Stimulated activated CD8-positive, alpha-beta memory T cell treated with anti-CD3 and anti-CD28 coated beads, Interleukin-4, amount 100 ng/mL, for 48 hours (primary cell): ENCODE measurements at places on chromosomes 7 and 10.

DNA sequence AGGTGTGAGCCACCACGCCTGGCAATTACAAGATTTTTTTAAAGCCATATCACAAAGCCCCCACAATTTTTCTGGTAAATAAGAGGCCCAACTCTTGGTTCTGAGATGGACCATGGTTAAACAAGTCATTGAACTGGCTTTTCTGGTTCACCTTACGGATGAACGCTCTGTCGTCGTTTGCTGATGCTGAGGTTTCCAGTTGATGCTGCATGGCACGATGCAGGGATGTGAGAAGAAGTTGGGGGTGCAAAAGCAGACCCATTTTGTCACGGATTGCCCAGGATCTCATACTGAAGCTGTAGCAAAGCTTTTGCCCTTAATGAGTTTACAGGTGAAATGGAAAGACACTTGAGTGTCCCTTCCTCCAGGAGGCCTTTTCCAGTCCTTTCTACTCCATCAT, 2.0 kb upstream of the IL2RA start:
- peak; percentile 23 for DNase-seq

DNA sequence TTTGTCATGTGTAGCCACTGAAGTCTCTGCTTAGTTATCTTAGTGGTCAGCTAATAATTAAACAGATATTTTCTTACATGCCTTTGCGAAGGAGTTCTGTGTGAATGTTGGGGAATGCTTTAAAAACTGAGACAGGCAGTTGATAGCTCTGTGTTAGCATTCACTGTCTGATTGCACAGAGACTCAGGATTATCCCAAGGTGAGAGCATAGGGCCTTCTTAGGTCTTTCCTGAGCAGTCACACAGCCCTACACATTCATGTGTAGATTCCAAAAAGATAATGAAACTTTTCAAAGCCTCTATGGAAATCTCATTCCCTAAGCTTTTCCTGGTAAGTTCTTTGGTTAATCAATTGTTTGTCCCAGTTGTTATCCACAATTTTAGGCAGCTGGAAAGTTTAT, 67.7 kb downstream of the CASD1 start:
- DNase-seq, result no peak

- no peak for DNase-seq
Measured at GRCh38 chr7:125468855-125469174, 539.2 kb upstream of the POT1 start.

- no peak for DNase-seq
Measured at GRCh38 chr10:15123749-15124184, 26.6 kb downstream of the RPP38 start.
